Right renal cortex interstitium (tissue), 3 donors: ENCODE measurements at places on chromosomes 3 and 15.

DNA sequence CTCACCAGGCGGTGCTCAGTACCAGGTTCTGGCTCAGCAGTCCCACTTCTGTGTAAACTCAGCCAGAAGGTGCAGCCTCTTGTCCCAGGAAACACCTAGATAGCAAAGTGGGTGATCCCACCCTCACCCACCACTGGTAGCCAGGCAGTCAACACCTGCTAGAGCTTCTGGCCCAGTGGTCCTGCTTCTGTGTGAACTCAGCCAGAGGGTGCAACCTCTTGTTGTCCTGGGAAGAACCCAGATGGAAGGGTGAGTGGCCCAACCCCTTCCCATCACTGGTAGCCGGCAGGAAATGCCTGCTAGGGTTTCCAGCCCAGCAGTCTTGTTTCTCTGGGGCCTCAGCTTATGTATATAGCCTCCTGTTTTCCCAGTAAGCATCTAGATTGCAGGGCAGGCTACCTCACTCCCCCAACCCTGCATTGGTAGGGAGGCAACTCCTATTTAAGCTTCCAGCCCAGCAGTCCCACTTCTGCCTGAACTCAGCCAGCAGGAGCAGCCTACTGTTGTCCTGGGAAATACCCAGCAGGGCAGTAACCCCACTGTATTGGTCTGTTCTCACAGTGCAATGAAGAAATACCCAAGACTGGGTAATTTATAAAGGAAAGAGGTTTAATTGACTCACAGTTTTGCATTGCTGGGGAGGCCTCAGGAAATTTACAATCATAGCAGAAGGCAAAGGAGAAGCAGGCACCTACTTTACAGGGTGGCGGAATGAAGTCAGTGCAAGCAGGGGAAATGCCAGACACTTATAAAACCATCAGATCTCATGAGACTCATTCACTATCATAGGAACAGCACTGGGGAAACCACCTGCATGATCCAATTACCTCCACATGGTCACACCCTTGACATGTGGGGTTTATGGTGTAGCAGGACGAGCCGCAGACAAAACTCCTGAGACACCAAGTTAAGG is 110.6 kb downstream of the DTWD1 start:
- no peak for DNase-seq

DNA sequence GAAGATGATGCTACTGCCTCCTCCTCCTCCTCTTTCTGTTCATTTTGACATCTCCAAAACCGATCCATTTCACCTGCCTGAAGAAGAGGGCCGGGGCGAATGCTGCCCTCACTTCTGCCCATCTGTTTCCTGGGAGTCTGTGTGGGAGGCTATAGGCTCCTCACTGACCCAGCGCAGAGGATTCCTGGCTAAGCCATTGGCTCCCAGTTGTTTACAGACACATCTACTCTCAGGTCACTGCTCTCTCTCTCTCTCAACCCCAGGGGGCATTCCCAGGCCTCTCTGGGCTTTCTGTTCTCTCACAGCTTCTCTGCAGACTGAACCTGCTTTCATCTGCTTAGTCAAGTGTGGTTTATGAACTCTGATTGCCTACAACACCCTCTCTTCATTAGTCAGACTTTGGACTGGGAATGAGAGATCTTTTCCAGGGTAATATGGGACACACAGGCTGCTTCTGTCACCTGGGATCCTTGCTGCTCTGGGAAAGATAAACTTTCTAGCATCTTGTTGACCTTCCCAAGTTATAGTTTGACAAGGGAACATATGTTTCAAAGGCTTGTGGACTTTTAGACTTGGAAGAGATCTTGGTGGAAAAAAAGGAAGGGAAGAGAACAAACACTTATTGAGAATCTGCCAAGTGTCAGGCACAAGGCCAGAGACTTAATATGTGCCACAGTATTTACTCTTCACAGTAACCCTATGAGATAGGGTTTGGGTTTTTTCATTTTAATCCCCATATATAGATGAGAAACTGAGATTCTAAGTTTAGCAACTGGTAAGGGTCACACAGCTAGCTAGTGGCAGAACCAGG is 30.2 kb upstream of the USP3 start:
- DNase-seq, result no peak

DNA sequence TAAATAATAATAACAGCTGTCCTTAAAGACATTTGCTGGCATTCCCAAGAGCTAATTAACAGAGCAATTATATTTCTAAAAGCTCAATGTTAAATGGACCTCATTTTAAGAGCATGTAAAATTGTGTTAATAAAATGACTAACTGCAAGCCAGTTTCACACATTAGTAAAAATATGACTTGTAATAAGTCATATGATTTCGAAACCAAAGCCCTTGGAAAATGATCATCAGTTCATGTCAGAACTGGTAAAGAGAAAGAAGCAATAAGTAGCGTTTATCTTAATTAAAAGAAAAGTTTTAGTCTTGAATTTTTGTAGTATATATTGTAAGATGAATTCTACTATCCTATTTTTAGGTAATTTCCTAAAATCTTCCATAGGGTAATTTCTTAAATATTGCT is 310.7 kb downstream of the CNTN3 start:
- no peak for DNase-seq

- no peak for DNase-seq
Observed at GRCh38 chr15:42198516-42198915, 9.6 kb downstream of the VPS39 start.

DNA sequence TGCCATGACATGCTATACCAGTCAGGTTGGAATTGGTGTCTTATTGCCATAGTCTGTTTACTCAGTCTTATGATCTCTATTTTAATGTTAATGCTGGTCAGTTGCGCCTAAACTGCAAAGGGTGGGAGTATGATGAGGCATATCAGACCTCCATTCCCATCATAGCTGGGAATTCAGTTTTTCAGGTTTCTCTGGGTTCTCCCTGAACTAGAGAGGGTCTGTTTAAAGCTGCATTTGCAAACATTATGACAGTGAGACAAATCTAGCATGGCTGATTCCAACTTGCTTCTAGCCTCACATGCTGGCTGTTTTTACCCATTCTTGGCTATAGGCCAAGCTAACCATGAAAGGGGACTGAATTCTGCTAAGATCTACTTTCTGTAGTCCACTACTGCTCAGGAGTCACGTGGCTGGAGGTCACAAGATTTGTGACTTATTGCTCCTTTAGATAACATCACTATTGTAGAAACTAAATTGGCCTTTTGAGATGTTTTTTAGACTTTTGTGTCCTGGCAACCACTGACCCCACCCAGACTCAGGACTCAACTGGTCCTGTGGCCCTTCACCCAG is 96.5 kb downstream of the TGFBR2 start:
- no peak for DNase-seq

GRCh38 chr3:167300207-167300606 is 79.9 kb downstream of the ZBBX start:
- DNase-seq, result no peak

GRCh38 chr3:14933820-14934425 is 13.5 kb upstream of the NR2C2 start:
- DNase-seq, result no peak
